Aorta (tissue), 5 donors: ENCODE measurements at places on chromosomes 12 and 14.

DNA sequence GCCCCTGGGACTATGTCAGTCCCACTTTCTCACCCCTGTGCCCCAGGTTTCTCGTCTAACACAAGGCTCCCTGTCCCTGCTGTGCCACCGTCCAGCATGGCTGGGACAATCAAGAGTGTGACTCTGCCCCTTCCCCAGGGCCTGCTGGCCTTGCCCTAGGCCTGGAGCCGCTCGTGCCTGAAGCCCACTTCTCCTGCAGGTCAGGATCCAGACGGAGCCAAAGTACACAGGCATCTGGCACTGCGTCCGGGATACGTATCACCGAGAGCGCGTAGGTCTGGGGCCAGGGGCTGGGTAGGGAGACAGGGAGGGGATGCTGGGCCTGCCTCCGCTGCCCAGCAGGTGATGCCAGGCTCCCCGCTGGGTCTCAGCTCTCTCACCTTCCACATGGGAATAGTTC, 2.8 kb downstream of the SLC25A47 start:
- DNase-seq = no peak

DNA sequence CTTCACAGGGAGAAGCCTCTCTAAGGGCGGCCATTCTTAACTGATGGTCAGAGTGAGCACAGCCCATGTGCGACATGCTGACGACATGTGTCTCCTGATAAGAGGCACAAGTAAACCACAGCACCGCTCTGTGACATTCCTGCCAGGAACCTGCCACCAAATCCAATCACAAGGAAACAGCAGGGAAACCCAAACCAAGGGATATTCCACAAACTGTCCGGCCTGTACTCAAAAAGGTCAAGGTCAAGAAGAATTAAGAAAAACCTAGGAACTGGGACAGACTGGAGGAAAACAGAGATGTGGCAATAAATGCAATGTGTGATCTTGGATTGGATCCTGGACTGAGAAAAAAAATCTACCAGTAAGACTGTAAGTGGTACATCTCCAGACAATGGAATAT, 91.9 kb downstream of the SYNE3 start:
- DNase-seq = no peak

GRCh38 chr12:122721057-122721545, 4.5 kb upstream of the HCAR3 start:
- no peak for DNase-seq

DNA sequence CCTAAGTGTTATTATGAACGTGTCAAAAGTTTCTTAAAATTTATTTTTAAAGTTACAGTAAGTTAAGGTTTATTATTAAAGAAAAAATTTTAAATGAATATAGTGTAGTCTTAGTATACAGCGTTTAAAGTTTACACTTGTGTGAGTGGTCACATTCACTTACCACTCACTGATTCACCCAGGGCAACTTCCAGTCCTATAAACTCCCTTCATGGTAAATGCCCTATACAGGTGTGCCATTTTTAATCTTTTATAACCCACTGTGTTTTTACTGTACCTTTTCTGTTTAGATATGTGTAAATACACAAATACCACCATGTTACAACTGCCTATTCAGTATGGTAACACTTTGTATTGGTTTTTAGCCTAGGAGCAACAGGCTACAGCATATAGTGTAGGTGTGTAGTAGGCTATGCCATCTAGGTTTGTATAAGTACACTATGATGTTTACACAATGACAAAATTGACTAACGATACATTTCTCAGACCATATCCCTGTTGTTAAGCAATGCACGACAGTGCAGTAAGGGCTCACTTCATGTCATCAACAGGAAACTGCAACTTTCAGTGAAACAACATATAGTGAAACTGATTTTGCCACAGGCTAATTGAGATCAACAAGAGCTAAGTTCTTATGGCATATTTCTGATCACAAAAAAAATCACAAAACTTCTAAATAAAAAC, 112.0 kb upstream of the TMCC3 start:
- no peak for DNase-seq
